Colonic mucosa (tissue), 4 donors: ENCODE measurements at places on chromosomes 13 and 19. TPM values are rescaled to one million over a fixed set of nuclear protein-coding genes. Genes with fewer than 3 reads are reported as not detected.
A peak's percentile ranks its signal among the peaks of the same experiment; 100 is the strongest.

- peaks cover 9% of the 10 kb centered on the region for H3K36me3 ChIP-seq
- H3K27me3 ChIP-seq, result no peaks in the 10 kb centered on the region
- H3K4me1 ChIP-seq, result peaks cover 3% of the 10 kb centered on the region
- peak overlapping the region; percentile 39 for H3K4me3 ChIP-seq
- H3K27ac ChIP-seq, result no peak overlapping the region
Measured at GRCh38 chr19:18009412-18010066, 1.6 kb downstream of the ARRDC2 start.

GRCh38 chr13:113918981-113919701 is 54.7 kb downstream of the C13orf46 start:
- no peak overlapping the region for H3K27ac ChIP-seq
- peak; percentile 9 for DNase-seq
- no peak overlapping the region for H3K4me3 ChIP-seq

DNA sequence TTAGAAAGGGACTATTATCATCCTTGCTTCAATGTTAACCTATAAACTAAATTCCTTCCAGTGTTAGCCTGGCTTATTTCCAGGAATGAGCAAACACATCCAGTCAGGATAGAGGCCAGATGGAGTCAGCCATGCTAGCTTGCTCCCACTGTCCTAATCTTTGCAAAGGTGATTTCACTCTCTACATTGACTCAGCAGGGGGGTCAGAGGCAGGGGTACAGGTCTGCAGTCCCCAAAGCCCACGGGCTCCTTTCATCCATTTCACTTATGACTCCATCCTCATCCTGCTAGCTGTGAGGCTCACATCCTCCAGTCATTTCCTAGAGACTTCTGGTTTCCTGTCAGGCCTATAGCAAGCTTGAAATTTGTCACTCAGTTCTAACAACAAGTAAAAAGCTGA is 63.4 kb upstream of the CEACAM8 start:
- H3K27me3 ChIP-seq, result no peaks in the 10 kb centered on the region
- DNase-seq, result no peak
- no peak overlapping the region for H3K4me3 ChIP-seq
- no peaks in the 10 kb centered on the region for H3K36me3 ChIP-seq

- H3K36me3 ChIP-seq, result no peaks in the 10 kb centered on the region
- no peaks in the 10 kb centered on the region for H3K27me3 ChIP-seq
Measured at GRCh38 chr13:76965759-76966421, 17.6 kb downstream of the ACOD1 start.

- H3K36me3 ChIP-seq, result no peaks in the 10 kb centered on the region
- H3K4me1 ChIP-seq, result no peaks in the 10 kb centered on the region
- DNase-seq, result no peak
- no peak overlapping the region for H3K4me3 ChIP-seq
- H3K27me3 ChIP-seq, result no peaks in the 10 kb centered on the region
Measured at GRCh38 chr19:33434886-33435705, 61.6 kb downstream of the CEBPG start.

DIRAS1 gene
- 0.49 TPM for total RNA-seq

GRCh38 chr19:49468746-49469447 is 5.1 kb upstream of the FLT3LG start:
- H3K27ac ChIP-seq, result peak overlapping the region; percentile 47
- DNase-seq, result peak; percentile 67
- H3K4me1 ChIP-seq, result no peaks in the 10 kb centered on the region
- no peak overlapping the region for H3K4me3 ChIP-seq

DNA sequence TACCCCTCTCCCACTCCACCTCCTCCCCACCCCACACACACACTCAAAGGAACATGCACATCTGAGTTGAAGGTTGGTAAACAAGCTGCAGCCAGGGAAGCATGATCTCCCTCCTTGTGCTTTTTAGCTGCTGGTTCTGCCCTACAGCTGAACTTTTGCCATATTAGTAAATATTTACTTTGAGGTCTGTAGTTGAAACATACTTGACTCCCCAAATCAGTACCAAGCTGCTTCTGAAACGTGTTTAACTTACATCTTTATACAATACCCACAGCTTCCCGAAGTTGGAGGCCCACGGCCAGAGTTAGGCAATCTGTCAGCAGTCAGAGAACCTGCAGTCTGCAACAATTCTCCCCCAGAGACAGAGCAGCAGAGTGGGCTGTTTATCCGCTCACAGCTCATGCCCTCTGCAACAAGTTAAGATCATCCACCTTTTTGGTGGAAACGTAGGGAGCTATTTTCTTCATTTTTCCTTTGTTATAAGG is 1.5 kb upstream of the PCDH20 start:
- no peak overlapping the region for H3K27ac ChIP-seq
- H3K4me3 ChIP-seq, result no peak overlapping the region
- no peaks in the 10 kb centered on the region for H3K4me1 ChIP-seq
- DNase-seq, result no peak
- H3K36me3 ChIP-seq, result no peaks in the 10 kb centered on the region

SLC25A41 gene
- not detected for total RNA-seq

- H3K4me3 ChIP-seq, result no peak overlapping the region
- no peaks in the 10 kb centered on the region for H3K4me1 ChIP-seq
- no peaks in the 10 kb centered on the region for H3K27me3 ChIP-seq
- DNase-seq, result no peak
- H3K36me3 ChIP-seq, result no peaks in the 10 kb centered on the region
- H3K27ac ChIP-seq, result no peak overlapping the region
Measured at GRCh38 chr13:96141032-96141431, 51.1 kb downstream of the HS6ST3 start.

DNA sequence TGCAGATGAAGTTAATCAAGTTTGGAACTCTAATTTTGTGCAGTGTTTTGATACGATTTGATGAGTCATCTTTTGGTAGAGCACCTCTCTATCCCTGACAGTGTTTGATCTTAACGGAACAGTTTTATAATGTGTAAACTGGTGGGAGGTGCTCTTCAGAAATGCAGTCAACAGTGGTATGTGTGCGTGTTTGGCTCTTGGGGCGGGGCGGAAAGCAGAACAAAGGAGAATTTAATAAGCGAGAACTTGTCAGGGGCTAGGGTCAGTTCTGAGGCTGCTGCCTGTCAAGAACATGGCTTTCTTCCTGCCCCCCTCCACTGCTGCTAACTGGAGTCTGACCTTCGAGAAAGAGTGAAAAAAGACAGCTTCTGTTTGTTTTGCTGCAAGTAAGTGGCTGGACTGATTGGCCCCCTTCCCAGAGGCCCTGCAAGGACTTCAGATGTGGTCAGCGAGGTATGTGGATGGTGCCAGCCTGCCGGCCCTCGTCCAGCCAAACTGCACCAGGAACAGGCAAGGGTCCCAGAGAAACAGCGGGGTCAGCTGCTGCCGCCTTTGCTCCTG is 40.8 kb downstream of the BBC3 start:
- no peaks in the 10 kb centered on the region for H3K27me3 ChIP-seq
- peak overlapping the region; percentile 86 for H3K27ac ChIP-seq
- peaks cover 18% of the 10 kb centered on the region for H3K4me1 ChIP-seq
- DNase-seq, result peak; percentile 76

MISP3 gene
- 50.0 TPM for total RNA-seq

GRCh38 chr13:44181931-44182330 is 191.7 kb upstream of the SERP2 start:
- H3K27ac ChIP-seq, result no peak overlapping the region
- H3K4me1 ChIP-seq, result no peaks in the 10 kb centered on the region
- H3K36me3 ChIP-seq, result no peaks in the 10 kb centered on the region
- no peak for DNase-seq
- H3K27me3 ChIP-seq, result no peaks in the 10 kb centered on the region
- H3K4me3 ChIP-seq, result no peak overlapping the region

RFPL4A gene
- not detected for total RNA-seq

DNA sequence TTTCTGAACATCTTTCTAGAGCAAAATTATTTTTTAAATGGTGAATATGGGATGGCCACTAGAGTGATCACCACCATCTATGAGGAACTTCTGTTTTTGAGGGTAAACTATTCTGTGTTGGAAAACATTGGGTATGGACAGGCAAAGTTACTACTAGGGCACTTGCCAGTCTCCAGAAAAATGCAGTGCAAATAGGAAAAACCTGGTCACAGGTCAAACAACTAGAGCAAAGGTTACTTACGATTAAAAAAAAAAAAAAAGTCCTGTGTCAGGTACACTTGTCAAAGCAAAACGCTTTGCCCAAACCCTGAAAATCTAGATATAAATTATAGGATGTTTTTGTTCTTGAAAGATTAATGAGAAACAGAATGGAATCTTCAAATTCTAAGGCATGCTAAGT is 66.2 kb downstream of the SLITRK1 start:
- H3K27me3 ChIP-seq, result no peaks in the 10 kb centered on the region
- no peak for DNase-seq
- H3K4me1 ChIP-seq, result no peaks in the 10 kb centered on the region
- H3K36me3 ChIP-seq, result no peaks in the 10 kb centered on the region

GRCh38 chr13:36905944-36906343 is 14.1 kb downstream of the SMAD9 start:
- H3K27ac ChIP-seq, result no peak overlapping the region
- H3K36me3 ChIP-seq, result no peaks in the 10 kb centered on the region
- DNase-seq, result no peak
- H3K4me1 ChIP-seq, result no peaks in the 10 kb centered on the region
- no peaks in the 10 kb centered on the region for H3K27me3 ChIP-seq

SIGLEC6 gene
- 0.98 TPM for total RNA-seq

- DNase-seq, result no peak
- no peaks in the 10 kb centered on the region for H3K27me3 ChIP-seq
- H3K36me3 ChIP-seq, result peaks cover 6% of the 10 kb centered on the region
- no peaks in the 10 kb centered on the region for H3K4me1 ChIP-seq
- no peak overlapping the region for H3K4me3 ChIP-seq
- no peak overlapping the region for H3K27ac ChIP-seq
Measured at GRCh38 chr19:33132425-33132824, 511 bp downstream of the WDR88 start.

DNA sequence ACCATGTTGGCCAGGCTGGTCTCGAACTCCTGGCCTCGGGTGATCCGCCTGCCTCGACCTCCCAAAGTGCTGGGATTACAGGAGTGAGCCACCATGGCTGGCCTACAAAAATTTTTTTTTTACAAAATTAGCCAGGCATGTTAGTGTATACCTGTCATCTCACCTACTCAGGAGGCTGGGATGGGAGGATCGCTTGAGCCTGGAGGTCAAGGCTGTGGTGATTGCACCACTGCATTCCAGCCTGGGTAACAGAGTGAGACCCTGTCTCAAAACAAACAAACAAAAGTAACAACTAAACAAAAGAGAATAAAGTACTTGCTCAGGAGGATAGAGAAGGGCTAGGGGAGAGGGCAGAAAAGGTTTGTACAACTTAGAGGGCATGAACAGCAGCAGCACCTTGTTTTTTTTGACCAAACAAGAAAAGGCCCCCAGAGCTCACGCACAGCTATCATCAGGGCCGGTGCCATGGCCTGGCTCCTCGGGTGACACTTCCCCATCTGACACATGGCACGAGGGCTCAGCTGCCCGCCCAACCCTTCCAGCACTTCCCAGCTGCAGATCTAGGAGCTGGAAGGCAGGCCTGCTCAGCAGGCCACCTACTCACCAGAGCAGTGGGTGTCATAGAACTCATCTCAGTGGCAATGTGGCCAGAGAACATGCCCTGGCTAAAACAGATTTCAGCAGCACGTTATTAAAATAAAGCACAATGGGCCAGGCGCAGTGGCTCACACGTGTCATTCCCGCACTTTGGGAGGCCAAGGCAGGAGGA is 8.6 kb upstream of the SLC7A9 start:
- no peaks in the 10 kb centered on the region for H3K4me1 ChIP-seq
- no peak overlapping the region for H3K4me3 ChIP-seq
- no peak for DNase-seq
- no peaks in the 10 kb centered on the region for H3K27me3 ChIP-seq
- no peak overlapping the region for H3K27ac ChIP-seq
- no peaks in the 10 kb centered on the region for H3K36me3 ChIP-seq

FXYD3 gene
- 1,386 TPM for total RNA-seq

DNA sequence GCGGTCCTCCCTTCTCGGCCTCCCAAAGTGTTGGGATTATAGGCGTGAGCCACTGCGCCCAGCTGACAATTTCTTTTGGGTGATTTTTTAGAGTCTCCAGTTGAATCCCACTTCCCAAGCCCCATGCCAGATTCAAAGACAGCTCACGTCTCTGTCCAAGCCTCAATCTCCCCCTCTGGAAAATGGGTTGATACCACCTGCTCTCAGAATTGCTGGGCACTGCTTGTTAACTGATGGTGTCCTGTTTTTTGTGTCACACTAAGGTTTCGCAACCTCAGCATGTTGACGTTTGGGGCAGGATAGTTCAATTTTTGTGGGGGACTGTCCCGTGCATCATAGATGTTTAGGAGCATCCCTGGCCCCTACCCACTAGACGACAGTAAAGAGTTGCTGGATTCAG is 14.2 kb upstream of the UPF1 start:
- H3K27me3 ChIP-seq, result no peaks in the 10 kb centered on the region
- DNase-seq, result no peak
- no peak overlapping the region for H3K4me3 ChIP-seq
- H3K27ac ChIP-seq, result no peak overlapping the region
- H3K36me3 ChIP-seq, result no peaks in the 10 kb centered on the region
- no peaks in the 10 kb centered on the region for H3K4me1 ChIP-seq

GRCh38 chr19:58543826-58544590 is at the start of gene TRIM28:
TRIM28 (plus strand) TSS chr19:58544064; CDS start chr19:58544758, 694 bp downstream.
- peak within 1 kb of the TSS; percentile 90 for H3K4me3 ChIP-seq
- peak within 1 kb of the TSS; percentile 88 for H3K27ac ChIP-seq
- H3K4me1 ChIP-seq, result peaks cover 13% of the 10 kb centered on the region
- H3K27me3 ChIP-seq, result no peaks in the 10 kb centered on the region
- H3K36me3 ChIP-seq, result peaks cover 15% of the 10 kb centered on the region

DNA sequence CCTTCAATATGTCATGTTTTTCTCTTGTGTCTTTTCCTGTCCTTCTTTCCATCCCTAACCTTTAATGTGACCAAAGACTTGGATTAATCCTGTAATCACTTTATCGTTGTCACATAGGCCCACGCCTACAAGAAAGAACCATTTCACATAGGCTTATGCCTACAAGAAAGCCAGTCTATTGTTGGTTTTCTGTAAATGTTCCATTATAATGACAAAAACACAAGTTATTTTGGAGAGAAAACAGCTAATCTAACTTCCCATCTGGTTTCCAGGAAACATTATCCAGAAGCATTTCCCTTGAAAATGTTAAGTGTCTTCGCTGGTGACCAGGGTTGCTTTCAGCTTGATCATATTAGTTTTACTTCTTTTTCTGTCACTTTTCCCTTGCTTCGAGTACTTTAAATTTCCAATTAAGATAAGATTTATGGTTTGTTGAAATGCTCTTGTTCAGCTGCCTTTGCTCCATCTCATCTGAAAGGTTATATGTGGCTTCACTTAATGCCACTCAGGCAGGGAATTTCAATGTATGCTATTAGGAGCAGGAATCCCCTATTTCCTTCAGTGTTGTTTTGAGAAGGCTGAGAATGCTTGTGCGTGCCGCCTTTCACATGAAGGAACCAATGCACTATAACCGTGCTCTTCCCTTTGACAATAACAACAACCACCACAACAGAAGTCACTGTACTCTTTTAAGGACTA is 708.2 kb downstream of the EFNB2 start:
- no peak overlapping the region for H3K4me3 ChIP-seq
- DNase-seq, result no peak
